Stimulated activated memory B cell treated with anti-CD40 and anti-IgM and Interleukin-4, amounts not matched to agents 10 μg/mL and 1 μg/mL and 100 μg/mL, for 72 hours (primary cell): ENCODE measurements at places on chromosomes 12 and 14.

DNA sequence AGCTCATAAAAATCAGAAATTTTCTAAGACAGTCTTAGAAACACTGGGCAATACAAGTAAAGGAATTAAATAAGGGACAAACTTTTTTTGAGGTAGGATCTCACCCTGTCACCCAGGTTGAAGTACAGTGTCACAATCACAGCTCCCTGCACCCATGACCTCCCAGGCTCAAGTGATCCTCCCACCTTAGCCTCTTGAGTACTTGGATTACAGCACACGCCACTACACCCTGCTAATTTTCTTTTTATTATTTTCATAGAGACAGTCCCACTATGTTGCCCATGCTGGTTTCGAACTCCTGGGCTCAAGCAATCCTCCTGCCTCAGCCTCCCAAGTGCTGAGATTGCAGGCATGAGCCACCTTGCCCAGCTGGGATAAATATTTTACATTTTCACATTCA lies 90.3 kb downstream of the USP15 start:
- ATAC-seq: no peak

GRCh38 chr14:24576771-24577170 lies 721 bp upstream of the CTSG start:
- ATAC-seq: no peak

DNA sequence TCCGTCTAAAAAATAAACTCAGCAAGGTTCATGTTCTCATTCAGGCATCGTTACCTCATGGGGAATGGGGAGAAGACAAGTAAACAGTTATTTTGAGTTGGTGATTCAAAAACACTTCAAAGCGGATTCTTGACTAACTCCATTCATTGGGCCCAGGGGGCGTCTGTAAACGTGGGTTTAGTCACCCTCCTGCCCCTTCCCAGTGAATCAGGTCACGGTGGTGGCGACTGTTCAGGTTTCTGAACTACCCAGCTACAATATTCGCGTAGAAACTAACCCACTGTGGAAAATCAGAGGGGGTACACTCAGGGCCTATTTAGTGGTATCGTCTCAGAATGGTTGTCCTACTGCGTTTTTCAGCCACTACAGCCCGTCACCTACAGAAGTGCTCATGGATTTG lies 15.2 kb downstream of the OR6S1 start:
- no peak for ATAC-seq

DNA sequence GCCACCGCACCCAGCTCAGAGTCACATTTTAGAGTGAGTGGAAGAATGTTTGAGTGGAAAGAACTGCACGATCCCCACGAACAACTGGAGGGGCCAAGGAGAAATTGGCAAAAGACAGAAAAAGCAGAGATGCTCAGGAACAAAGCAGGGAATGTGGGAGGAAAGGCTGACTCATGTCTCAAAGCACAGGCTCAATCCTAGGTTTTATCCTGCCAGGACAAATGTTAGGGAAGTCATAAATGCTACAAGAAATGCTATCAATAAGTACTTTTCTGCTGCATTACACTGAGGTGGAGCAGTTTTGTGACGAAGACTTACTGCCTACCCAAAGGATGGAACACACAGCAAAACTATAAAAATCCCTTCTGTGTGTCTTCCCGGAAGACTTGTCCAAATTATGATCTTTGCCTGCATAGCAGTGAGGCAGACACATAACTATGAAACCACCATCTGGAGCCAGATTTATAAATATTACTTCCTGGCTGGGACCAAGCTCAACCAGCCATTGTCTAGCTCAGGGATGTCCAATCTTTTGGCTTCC lies 26.7 kb downstream of the NIN start:
- ATAC-seq: no peak

GRCh38 chr14:85027681-85028370 lies 502.1 kb upstream of the FLRT2 start:
- ATAC-seq: peak; percentile 27
